Tibial nerve (tissue), 4 donors: ENCODE measurements at places on chromosomes 12 and 14.

DNA sequence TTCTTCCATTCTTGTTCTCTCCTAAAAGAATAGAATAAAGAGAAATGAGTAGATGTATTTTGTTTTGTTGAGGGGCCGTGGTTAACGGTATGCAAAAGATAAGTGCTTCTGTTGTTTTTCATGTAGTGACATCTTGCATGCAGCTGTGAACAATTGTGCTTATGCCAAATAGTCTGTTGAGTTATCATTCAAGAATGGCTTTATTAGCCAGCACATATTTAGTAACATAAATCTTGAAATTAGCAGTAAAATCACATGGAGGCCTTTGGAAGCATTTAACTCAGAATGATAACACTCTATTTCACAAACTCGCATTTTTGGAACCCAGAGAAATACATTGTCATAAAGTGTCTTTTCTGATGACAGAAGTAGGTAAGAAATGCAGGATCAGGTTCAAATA, 1772.0 kb upstream of the FLRT2 start:
- DNase-seq = no peak
- H3K27ac ChIP-seq = no peak overlapping the region
- H3K27me3 ChIP-seq = no peaks in the 10 kb centered on the region

- no peaks in the 10 kb centered on the region for H3K36me3 ChIP-seq
- peaks cover 11% of the 10 kb centered on the region for H3K4me1 ChIP-seq
- DNase-seq = no peak
- H3K27ac ChIP-seq = no peak overlapping the region
- no peak overlapping the region for H3K4me3 ChIP-seq
- no peaks in the 10 kb centered on the region for H3K27me3 ChIP-seq
Observed at GRCh38 chr14:104657101-104657524, 32.3 kb upstream of the INF2 start.

DNA sequence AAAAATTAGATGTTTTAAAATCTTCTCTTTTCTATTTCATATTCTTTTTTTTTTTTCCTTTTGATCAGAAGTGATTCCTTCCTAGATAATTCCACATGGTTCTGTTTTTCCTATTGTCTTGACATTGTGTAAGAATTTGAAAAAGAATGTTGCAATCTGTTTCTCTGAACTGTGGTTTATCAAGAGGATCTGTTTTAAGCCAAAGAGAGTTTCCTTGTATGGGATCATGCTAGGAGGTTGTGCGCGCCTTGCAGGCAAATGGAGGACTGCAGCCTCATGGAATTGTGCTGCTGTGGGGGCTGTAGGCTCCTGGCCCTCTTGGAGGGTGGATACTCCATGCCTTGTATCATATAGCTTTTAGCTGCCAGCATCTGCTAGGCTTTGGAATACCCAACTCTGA, 43.3 kb upstream of the MBIP start:
- H3K36me3 ChIP-seq = no peaks in the 10 kb centered on the region
- H3K4me1 ChIP-seq = no peaks in the 10 kb centered on the region
- H3K4me3 ChIP-seq = no peak overlapping the region

GRCh38 chr14:94237983-94238382, 55.1 kb downstream of the SERPINA10 start:
- DNase-seq = no peak
- no peaks in the 10 kb centered on the region for H3K36me3 ChIP-seq
- no peak overlapping the region for H3K4me3 ChIP-seq

DNA sequence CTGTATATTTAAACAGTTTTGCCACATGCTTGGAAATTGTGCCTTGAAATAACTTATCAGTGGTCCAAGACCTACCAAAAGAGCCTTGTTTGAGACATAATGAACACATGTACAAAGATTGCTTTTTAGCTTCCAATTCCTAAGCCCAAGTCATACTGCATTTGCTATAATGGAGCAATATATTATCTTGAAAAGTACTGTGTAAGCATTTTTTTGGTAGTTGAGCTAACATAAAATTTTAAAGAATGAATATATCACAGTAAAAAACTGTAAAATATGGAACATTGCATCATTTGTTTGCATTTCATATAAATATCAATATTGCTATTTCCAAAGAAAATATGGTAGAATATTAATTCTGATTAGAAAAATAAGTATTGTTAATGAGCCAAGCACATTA, 28.8 kb upstream of the HMGA2 start:
- no peaks in the 10 kb centered on the region for H3K27me3 ChIP-seq
- DNase-seq = no peak
- H3K4me1 ChIP-seq = no peaks in the 10 kb centered on the region
- H3K36me3 ChIP-seq = no peaks in the 10 kb centered on the region
- H3K4me3 ChIP-seq = no peak overlapping the region

DNA sequence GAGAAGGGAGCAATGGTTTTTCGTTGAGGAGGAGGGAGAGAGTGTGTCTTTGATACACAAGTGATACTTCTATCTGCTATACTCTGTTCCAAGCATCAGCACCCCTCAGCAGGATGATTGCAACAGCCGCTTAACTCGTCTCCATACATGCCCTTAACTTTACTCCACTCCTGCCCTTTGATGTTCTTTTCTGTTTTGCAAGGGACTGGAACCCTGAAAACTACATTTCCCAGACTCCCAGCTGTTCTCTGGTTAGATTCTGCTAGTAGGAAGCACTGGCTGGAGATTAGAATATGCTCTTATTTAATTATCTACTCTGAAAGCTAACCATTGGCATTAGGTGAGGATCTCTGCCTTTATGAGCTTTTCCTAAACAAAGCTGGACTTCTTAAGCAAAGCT, 23.5 kb upstream of the CRADD start:
- no peak overlapping the region for H3K4me3 ChIP-seq
- no peaks in the 10 kb centered on the region for H3K4me1 ChIP-seq
- no peaks in the 10 kb centered on the region for H3K36me3 ChIP-seq
- no peaks in the 10 kb centered on the region for H3K27me3 ChIP-seq

DNA sequence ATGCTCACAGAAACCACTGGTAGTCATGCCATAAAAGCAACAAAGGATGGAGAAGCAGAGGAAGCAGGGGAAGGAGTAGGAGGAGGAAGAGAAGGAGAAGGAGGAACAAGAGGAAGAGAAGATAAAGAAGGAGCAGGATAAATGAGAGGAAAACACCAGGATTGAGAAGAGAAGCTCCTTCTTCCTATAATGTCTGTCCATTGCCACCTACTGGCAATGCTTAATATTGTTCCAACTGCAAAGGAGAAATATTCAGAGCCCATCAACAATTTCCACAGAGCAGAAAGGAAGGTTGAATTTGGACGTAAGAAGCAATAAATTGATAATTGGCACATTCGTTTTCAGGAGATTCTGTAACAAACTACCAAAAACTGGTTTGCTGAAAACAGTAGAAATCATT, 898.4 kb downstream of the SLC16A7 start:
- no peaks in the 10 kb centered on the region for H3K36me3 ChIP-seq
- DNase-seq = no peak
- no peaks in the 10 kb centered on the region for H3K4me1 ChIP-seq
- no peaks in the 10 kb centered on the region for H3K27me3 ChIP-seq
- no peak overlapping the region for H3K4me3 ChIP-seq

- DNase-seq = no peak
- H3K27me3 ChIP-seq = no peaks in the 10 kb centered on the region
- no peak overlapping the region for H3K4me3 ChIP-seq
Observed at GRCh38 chr14:70934502-70935134, 27.4 kb downstream of the PCNX1 start.

- no peaks in the 10 kb centered on the region for H3K4me1 ChIP-seq
- H3K4me3 ChIP-seq = no peak overlapping the region
- no peaks in the 10 kb centered on the region for H3K36me3 ChIP-seq
Observed at GRCh38 chr12:97131220-97131981, 224.3 kb downstream of the NEDD1 start.

DNA sequence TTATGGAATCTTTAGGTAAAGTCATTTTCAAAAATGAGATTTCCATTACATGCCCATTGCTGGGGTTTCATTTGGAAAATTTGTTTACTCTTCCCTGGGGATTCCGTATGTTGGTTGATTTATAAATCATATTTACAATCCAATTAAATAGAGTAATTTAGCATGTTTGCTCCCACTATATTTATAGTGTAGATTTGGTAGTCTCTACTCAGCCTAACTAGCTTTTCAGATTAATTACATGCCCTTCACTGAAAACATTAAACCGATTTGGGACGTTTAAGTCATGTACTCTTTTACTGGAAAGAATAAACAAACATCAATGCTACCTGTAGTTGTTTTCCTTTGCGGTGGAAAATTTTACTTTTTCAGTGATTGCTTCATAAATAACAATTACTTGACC, 10.4 kb downstream of the PAX9 start:
- no peaks in the 10 kb centered on the region for H3K36me3 ChIP-seq
- H3K4me3 ChIP-seq = no peak overlapping the region
- H3K27ac ChIP-seq = no peak overlapping the region
- no peak for DNase-seq
- no peaks in the 10 kb centered on the region for H3K4me1 ChIP-seq

DNA sequence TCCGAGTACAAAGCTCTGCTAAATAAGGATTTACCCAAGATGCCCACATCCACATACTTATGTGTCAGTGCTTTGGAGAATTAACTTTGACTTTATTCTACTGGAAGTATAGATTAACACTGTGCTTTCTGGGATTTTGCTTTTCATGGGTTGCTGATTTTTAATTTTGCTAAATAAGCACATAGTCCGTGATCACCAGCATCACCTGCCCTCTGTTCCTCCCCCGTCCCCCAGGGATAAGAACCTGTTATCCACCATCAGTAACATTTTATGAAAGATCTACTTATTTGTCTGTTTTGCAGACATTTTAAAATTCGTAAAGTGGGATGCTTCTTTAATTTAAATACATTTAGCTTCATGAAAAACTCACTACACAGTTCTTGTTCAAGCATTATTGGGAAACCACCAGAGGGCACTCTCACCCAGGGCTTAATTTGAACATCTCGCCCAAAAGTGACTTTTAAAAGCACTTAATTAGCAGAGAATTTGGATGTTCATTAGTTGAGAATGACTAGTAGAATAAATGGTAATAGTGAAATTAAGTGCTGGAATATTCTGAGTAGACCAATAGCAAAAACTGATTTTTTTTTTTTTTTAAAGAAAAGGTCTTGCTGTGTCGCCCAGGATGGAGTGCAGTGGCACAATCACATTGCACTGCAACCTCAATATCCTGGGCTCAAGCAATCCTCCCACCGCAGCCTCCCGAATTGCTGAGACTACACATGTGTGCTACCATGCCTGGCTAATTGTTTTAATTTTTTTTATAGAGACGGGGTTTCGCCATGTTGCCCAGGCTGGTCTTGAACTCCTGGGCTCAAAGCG, 35.7 kb downstream of the MRPL42 start:
- no peak for DNase-seq
- H3K4me3 ChIP-seq = no peak overlapping the region
- no peaks in the 10 kb centered on the region for H3K27me3 ChIP-seq
- no peaks in the 10 kb centered on the region for H3K4me1 ChIP-seq
- H3K27ac ChIP-seq = no peak overlapping the region

- H3K27ac ChIP-seq = no peak overlapping the region
- H3K4me3 ChIP-seq = no peak overlapping the region
- H3K27me3 ChIP-seq = no peaks in the 10 kb centered on the region
- no peak for DNase-seq
- no peaks in the 10 kb centered on the region for H3K4me1 ChIP-seq
Observed at GRCh38 chr14:61653507-61653906, 41.8 kb upstream of the HIF1A start.

DNA sequence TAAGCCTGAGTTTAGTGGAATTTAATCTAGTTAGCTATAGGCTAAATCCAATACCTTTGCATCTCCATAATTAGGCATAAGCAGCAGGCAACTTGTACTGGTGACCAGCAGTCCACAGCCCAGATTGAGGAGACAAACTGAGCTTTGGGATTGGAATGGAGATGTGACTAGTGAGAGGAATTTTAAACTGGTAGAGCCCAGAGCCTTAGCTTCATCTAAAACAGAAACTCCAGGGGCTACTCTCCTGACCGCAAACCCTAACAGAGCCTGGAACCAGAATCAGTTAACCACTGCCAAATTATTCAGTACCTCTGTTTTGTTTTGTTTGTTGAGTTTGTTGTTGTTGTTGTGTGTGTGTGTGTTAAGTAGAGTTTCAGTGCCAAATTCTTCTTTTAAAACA, 53.2 kb downstream of the TSPAN19 start:
- H3K36me3 ChIP-seq = no peaks in the 10 kb centered on the region
- DNase-seq = no peak
- H3K4me3 ChIP-seq = no peak overlapping the region

GRCh38 chr14:79476552-79476951, 734.8 kb downstream of the DIO2 start:
- H3K4me1 ChIP-seq = no peaks in the 10 kb centered on the region
- no peak for DNase-seq
- H3K36me3 ChIP-seq = no peaks in the 10 kb centered on the region
- H3K27me3 ChIP-seq = no peaks in the 10 kb centered on the region
- H3K27ac ChIP-seq = no peak overlapping the region

GRCh38 chr14:64387232-64387781, 846 bp upstream of the MTHFD1 start:
- H3K4me3 ChIP-seq = peak overlapping the region; percentile 79
- peak overlapping the region; percentile 70 for H3K27ac ChIP-seq
- peaks cover 15% of the 10 kb centered on the region for H3K36me3 ChIP-seq
- peak; percentile 20 for DNase-seq
- peaks cover 15% of the 10 kb centered on the region for H3K4me1 ChIP-seq

DNA sequence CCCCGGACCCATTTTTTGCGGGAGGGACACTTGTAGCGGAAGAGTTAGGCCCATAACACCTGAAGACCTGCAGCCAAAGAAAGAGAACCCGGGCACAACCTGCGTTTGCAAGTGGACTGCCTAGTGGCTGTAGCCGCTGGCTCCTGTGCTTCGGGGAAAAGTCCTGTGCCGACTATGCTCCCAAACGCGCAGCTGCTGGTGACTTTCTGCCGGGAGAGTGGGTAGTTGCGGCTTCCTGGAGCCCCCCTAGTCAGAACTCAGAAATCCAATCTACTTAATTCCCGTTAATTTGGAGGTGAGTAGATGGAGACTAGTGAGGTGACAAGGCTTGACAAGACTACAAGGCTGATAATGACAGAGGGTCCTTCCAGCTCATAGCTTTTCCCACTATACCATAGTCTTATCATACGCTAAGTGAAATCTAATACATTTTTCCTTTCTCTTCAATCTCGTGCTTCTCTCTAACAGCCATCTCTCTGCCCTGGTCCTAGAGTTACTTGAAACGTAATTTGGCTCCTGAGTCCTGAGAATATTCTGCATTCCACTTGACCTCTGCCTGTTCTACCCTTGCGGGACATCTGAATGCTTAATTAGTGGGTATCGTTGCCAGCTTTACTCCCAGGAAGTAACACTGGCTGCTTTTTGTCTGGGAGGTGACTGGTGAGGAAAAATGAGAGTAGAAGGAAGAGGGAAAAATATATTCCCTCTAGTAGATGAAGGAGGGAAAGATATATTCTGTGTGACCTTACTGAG, 556 bp downstream of the MTHFD1 start:
- H3K4me3 ChIP-seq = peak overlapping the region; percentile 74
- peak; percentile 14 for DNase-seq
- H3K27me3 ChIP-seq = no peaks in the 10 kb centered on the region
- H3K27ac ChIP-seq = no peak overlapping the region
- no peaks in the 10 kb centered on the region for H3K36me3 ChIP-seq

- no peak overlapping the region for H3K4me3 ChIP-seq
- no peaks in the 10 kb centered on the region for H3K36me3 ChIP-seq
- no peaks in the 10 kb centered on the region for H3K4me1 ChIP-seq
- H3K27me3 ChIP-seq = no peaks in the 10 kb centered on the region
Observed at GRCh38 chr14:91753501-91754128, 21.7 kb upstream of the CATSPERB start.
